Upper lobe of right lung (tissue), 1 donor: ENCODE measurements at places on chromosomes 5 and 9. TPM values are rescaled to one million over a fixed set of nuclear protein-coding genes. Genes with fewer than 3 reads are reported as not detected.

- no peaks in the 10 kb centered on the region for H3K4me1 ChIP-seq
- H3K4me3 ChIP-seq = no peak overlapping the region
- no peaks in the 10 kb centered on the region for H3K36me3 ChIP-seq
Observed at GRCh38 chr9:137373611-137373980, 49.4 kb downstream of the EXD3 start.

PTPN3 gene
- 17.1 TPM for total RNA-seq

SPOCK1 gene
- 4.0 TPM for total RNA-seq

GLDC gene
- 1.7 TPM for total RNA-seq

GRCh38 chr9:35609001-35609819 is 4.1 kb downstream of the TESK1 start:
- H3K4me1 ChIP-seq = peaks cover 17% of the 10 kb centered on the region
- H3K27me3 ChIP-seq = no peaks in the 10 kb centered on the region
- DNase-seq = no peak
- H3K27ac ChIP-seq = no peak overlapping the region

INSL4 gene
- total RNA-seq = not detected

SPINK13 gene
- total RNA-seq = not detected

- no peaks in the 10 kb centered on the region for H3K36me3 ChIP-seq
- no peak overlapping the region for H3K4me3 ChIP-seq
- no peaks in the 10 kb centered on the region for H3K27me3 ChIP-seq
- DNase-seq = no peak
- peaks cover 53% of the 10 kb centered on the region for H3K4me1 ChIP-seq
Observed at GRCh38 chr9:107292821-107293542, 9.9 kb downstream of the RAD23B start.

DNA sequence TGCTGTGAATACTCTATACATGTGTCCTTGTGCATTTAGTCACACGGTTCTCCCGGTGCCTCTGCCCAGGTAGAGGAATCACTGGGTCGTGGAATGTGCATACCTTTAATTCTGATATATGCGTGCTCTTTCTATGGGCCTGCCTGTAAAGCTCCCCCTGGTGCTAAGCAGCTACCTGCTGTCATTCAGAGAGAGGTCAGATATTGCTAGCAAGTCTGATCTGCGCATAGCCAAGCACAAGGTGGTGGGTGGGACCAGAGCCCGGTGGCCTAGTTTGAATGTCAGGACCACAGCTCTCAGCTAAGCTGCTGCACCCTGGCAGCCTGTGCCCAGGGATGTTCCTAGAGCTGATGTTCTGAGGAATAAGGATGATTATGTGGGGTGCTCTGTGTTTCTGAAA is 33.4 kb downstream of the TJP2 start:
- H3K4me1 ChIP-seq = peaks cover 20% of the 10 kb centered on the region
- no peak overlapping the region for H3K4me3 ChIP-seq
- no peaks in the 10 kb centered on the region for H3K27me3 ChIP-seq
- H3K27ac ChIP-seq = no peak overlapping the region
- no peak for DNase-seq

PIP5K1B gene
- 36.5 TPM for total RNA-seq

DNA sequence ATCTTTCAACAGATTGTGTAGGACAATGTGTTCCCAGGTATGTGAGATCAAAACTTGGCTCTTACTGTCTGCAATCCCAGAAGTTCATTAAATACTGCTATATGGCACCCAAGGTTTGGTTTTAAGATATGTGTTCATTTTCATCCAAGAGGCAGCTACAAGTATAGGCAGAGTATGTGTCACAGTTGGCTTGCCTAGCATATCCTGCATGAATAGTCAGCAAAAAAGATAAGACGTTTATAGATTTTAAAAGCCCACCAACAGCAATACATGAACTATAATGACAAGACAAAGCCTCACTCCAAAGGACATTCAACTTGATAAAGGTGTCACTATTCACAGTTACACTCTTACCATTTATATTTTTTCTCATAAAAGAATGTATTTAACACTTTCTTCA is 99.1 kb downstream of the BNC2 start:
- no peaks in the 10 kb centered on the region for H3K4me1 ChIP-seq
- no peaks in the 10 kb centered on the region for H3K27me3 ChIP-seq
- DNase-seq = no peak
- no peak overlapping the region for H3K4me3 ChIP-seq
- H3K36me3 ChIP-seq = no peaks in the 10 kb centered on the region
- no peak overlapping the region for H3K27ac ChIP-seq

DNA sequence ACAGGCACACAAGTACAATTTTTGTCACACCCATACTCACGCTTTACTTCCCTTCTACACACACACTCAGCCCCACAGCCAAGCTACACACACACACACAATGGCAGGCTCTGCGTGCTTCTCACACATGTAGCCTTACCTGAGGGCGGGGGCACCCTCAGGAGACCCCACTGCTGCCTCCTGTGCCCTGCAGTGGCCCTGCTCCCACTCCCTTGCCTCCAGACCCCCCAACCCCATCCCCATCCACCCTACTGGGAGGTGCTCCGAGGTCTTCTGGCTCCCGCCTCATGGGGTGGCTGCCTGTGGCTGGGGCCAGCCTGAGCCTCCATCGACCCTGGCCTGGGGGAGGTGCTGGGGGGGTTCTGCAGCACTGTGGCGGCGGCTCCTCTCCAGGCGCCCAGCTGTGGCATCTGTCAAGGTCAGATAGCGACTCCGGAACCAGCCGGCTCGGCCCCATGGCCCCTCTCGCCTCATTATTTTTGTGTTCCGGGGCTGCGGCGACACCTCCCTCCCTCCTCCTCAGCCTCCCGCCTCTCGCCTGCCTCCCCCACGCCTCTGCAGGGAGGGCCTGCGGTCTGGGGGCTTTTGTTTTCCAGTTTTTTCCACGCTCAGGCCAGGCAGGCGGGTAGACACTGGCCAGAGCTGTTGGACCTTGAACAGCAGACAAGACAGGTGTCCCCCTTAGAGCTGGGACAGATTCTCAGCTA is 21.7 kb downstream of the CXXC5 start:
- no peaks in the 10 kb centered on the region for H3K36me3 ChIP-seq
- H3K4me3 ChIP-seq = peak overlapping the region; percentile 49
- no peak for DNase-seq
- peaks cover 63% of the 10 kb centered on the region for H3K4me1 ChIP-seq
- H3K27ac ChIP-seq = peak overlapping the region; percentile 81
- no peaks in the 10 kb centered on the region for H3K27me3 ChIP-seq

CCDC192 gene
- not detected for total RNA-seq

LCNL1 gene
- 5.1 TPM for total RNA-seq

ARL14EPL gene
- total RNA-seq = not detected

GRCh38 chr5:156947925-156948324 is 15.1 kb downstream of the TIMD4 start:
- H3K36me3 ChIP-seq = no peaks in the 10 kb centered on the region
- no peak overlapping the region for H3K4me3 ChIP-seq
- no peak overlapping the region for H3K27ac ChIP-seq

IL9 gene
- total RNA-seq = not detected
